NCI-H1436 (cell line): ENCODE measurements at places on chromosomes 1 and 21.

DNA sequence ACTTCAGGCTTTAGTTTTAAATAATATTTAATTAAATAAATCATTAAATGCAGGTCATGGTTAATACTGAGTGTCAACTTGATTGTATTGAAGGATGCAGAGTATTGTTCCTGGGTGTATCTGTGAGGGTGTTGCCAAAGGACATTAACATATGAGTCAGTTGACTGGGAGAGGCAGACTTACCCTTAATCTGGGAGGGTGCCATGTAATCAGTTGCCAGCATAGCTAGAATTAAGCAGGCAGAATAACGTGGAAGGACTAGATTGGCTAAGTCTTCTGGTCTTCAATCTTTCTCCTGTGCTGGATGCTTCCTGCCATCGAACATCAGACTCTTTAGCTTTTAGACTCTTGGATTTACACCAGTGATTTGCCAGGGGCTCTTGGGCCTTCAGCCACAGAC lies 85.3 kb downstream of the MAP3K21 start:
- DNase-seq, result no peak

DNA sequence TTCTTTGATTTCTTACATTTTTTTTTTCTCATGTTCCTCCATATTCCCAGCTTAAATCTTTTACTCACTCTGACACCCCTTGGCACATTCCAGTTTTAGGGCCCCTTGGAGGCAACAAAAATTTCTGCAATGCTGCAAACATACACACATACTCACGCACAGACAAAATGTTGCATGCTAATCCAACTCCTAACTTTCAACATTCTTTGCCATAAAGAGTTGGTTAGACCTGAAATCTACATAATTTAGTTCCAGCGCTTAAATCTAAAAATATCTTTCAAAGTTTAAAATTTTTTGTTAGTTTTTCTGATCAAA lies 103.9 kb downstream of the PTPN14 start:
- no peak for DNase-seq

DNA sequence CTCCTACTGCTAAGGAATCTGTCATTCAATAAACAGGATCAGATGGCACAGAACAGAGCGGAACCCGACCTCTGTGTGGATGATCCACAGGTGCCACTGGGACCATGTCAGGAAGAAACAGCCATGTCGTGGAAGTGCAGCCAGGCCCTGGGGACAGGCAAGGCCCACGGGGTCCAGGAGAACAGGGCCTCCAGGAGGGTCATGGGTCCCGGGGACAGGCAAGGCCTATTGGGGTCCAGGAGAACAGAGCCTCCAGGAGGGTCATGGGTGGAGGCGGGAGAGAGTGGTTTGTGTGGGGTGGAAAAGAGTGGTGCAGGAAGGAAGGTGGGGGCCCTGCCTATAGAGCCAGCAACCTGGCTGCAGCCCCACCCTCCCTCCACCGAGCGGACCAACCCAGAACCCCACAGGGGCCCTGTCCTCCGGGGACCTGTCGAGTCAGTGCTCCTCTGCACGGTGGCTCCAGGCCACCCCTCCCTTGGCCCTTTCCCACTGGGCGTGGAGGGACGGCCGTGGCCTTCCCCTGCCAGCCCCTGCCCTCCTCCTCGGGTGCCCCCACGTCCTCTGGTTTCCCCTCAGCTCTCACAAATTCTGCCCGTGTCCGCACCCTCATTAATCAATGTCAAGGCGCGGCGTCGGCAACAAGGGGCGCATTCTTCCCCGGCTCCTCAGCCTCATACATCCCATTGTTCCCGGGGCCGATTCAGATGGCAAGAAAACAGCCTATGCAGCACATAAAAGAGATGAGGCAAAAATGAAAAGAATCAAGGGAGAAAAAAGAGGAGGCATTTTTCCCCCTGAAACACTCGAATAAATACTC lies 146.4 kb downstream of the PRDM16 start:
- no peak for DNase-seq

- DNase-seq, result no peak
Observed at GRCh38 chr1:243663651-243664050, 186.4 kb downstream of the AKT3 start.

DNA sequence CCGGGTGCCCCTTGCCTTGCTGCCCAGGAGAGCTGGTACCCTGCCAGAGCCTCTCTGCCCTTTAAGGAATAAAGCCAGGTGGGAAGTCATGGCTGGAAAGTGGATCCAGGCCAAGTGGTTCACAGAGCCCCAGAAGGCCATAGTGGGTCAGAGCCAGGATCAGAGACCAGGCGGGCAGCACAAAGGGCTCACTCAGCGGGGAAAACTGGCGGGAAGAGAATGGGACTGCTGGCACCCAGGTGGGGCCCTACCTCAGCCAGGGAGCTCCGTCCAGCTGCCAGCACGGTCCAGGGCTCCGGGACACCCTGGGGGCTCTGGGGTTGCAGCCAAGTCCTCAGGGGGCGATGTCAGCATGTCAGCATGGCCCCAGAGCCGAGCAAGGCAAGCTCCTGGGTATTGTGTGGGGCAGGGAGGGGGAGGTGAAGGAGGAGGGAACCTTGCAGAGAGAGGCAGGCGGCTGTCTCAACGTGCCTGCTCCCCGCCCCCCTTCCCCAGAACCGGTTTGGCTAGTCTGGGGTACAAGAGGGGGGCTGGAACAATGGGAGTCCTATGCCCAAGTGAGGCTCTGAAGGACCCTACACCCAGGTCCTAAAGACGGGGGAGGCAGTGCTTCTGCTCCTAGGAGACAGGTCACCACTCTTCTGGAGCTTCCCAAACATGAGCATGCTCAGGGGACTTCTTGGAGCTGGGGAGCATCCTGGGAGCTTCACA lies at the start of gene ARHGEF19:
ARHGEF19 (minus strand) TSS at position 402 of the 711 bp plus-strand sequence. CDS start 3,598 bp downstream, outside the sequence.
- peak; percentile 33 for DNase-seq

DNA sequence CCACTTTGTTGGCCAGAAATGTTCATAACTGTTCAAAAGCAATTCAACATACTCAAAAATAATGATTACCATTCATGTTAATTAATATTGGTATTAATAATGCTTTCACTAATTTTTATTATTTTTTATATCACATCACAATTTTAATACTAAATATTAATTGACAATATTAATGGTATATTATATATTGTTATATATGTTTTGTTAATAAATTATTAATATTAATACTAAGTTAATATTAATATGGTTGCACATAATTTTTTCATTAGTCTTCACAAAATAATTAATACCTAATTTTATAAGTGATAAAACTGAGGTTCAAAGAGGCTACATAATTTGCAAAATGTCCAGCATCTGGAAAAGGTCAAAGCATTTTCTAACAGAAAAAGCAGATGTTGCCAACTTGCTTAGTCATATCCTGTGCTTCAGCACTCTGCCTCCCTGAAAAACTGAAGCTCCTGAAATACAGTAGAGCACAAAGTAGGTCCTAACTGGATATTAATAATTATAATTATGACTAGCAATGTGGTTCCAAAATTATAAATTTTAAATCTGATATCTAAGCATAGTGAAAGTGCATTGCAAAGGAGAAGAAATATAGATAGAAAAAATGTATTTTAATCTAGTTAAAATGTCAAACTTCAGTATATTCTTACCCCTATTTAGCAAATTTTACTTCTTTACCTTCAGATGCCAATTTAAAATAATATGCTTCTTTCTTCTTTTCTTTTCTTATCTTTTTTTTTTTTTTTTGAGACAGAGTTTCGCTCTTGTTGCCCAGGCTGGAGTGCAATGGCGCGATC lies 123.2 kb upstream of the TNFSF4 start:
- DNase-seq, result no peak

GRCh38 chr1:32962248-32962896 lies 2.2 kb downstream of the RNF19B start:
- DNase-seq, result no peak

GRCh38 chr1:43542527-43543458 lies 12.1 kb downstream of the PTPRF start:
- no peak for DNase-seq

GRCh38 chr1:19013826-19014548 lies 57.5 kb upstream of the IFFO2 start:
- DNase-seq, result no peak

- DNase-seq, result no peak
Observed at GRCh38 chr1:42720868-42721267, 19.2 kb downstream of the CLDN19 start.

- no peak for DNase-seq
Observed at GRCh38 chr1:22584001-22584562, 20.8 kb downstream of the EPHA8 start.

GRCh38 chr1:27147842-27148518 lies 6.9 kb downstream of the SLC9A1 start:
- no peak for DNase-seq

GRCh38 chr1:171769754-171770153 lies 11.7 kb upstream of the METTL13 start:
- no peak for DNase-seq

DNA sequence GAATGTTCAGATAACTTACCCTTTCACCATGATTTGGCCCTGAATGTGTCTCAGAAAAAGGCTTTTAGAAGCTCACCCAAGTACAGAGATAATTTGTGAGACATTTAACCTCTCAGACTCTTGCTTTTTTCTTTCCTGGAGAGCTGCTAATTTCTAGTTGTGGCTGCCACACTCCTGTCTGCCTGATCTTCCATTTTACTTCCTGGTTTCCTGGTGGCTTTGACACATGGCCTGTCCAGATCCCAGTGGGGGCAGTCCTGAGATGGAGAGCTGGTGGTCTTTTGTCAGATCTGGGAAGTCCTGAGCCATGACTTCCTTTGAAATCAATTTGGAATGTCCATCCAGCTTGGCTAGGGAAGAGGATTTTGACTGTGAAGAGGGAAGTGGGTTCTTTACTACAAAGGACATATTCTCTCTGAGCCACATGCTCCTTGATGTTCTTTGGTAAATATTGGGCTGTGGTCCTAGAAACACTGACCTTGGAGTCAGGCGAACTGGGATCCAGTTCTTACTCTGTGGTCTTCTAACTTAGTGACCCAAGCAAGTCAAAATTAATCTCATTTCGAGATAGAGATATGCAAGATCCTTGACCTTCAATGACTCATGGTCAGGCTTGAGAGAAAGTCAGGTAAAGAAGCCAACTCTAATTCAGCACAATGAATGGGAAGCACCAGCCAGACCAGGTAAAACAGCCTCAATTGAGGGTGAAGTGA lies 78.0 kb upstream of the HSD17B7 start:
- no peak for DNase-seq

GRCh38 chr1:229253151-229253974 lies 17.5 kb upstream of the RAB4A start:
- no peak for DNase-seq

GRCh38 chr1:207152792-207153468 lies 48.9 kb downstream of the C4BPA start:
- DNase-seq, result no peak

DNA sequence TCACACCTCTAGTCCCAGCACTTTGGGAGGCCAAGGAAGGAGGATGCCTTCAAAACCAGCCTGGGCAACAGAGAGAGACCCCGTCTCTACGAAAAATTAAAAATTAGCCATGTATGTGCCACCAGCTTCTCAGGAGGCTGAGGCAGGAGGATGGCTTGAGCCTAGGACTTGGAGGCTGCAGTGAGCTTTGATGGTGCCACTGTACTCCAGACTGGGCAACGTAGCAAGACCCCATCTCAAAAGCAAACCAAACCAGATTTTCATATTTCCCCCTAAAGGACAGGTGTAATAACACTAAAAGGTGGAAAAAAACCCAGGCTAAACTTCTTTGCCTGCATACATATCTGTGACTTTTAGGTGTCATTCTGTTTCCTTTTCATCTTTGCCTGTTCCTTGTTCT lies 3.7 kb downstream of the UCK2 start:
- no peak for DNase-seq

- DNase-seq, result no peak
Observed at GRCh38 chr1:156241311-156241811, 623 bp upstream of the BGLAP start.

DNA sequence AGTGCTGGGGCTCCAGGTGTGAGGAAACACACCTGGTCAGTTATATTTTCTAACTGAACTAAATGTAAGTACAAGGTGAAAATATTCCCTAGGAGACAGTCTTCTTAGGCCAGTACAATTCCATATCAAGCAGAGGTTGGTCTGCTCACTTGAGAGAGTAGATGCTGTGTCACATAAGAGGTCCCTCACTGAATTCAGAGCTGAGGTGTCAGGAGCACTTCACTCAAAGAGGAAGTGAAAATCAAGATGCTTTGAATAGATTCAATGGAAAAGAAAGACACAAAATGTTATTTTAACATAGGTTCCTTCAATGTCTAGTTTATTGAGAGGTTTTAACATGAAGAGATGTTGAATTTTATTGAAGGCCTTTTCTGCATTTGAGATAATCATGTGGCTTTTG lies 4.3 kb upstream of the FCRL3 start:
- no peak for DNase-seq

- no peak for DNase-seq
Observed at GRCh38 chr1:246005067-246005466, 502.0 kb downstream of the SMYD3 start.

GRCh38 chr1:152188673-152189591 lies 29.9 kb upstream of the RPTN start:
- no peak for DNase-seq

GRCh38 chr21:19010996-19011395 lies 607.4 kb upstream of the TMPRSS15 start:
- DNase-seq, result no peak

DNA sequence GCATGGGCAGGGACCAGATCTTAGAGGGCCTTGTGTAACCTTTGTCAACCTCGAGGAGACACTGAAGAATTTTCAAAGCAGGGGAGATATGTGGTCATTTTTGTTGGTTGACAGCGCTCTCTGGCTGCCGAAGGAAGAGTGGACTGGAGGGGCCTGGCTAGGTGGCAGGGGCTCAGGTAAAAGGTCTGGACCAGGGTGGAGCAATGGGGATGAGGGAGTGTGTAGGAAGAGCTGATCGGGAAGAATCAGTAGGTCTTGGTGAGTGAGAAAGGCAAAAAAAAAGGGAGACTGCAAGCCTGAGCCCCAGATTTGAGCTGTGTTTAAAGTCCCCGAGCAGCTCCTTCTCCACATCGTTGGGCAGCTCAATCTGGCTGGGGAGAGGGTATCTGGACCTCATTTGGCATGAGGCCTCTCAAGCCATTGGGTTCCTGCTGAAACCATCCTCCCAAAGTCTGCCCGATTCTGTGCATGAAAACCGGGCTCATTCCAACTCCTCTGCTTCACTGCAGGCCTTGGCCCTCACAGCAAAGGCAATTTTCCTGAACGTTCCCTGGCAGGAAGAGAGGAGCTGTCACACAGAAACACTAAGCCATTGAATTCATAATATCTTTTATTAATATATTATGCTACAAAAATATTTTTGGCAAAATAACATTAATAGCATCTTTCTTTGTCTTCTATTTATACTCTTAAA lies 237.1 kb downstream of the TRABD2B start:
- DNase-seq, result no peak
